Left kidney (tissue), 8 donors: ENCODE measurements at places on chromosomes 6 and 20. TPM values are rescaled to one million over a fixed set of nuclear protein-coding genes. Genes with fewer than 3 reads are reported as not detected.
A peak's percentile ranks its signal among the peaks of the same experiment; 100 is the strongest.

DNA sequence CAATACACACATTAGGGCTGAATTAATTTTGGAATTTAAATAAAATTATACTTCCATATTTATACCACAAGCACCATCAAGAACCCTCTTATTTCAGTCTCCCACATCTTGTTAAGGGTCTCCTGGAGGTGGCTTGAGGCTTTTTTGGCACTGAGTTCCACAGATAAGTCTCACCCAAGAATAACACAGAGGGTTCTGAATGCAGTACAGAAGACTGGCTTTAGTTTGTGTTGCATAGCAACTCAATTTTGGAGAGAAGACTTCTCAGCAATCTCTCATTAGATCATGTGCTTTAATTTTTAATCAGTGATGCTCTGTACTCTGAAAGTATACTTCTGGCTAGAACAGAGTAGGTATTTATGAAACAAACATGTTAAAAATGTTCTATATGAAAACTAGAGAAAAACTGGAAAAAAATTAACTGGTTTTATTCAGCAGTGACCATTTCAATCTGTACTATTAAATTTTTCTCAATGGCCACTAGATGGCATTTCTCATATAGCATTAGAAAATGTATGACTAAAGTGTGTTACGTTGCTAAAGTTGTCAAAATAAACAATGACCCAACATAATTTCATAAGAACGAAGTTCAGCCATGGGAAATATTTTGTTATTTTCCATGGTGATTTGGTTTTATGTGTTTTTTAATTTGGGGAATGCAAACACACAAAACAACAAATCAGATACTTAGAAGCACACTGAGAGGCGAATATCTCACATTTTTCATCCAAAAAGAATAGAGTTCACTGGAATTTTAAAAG, 32.7 kb upstream of the MAP7 start:
- DNase-seq: peak; percentile 29

COL11A2 gene
- 5.9 TPM for polyA plus RNA-seq

PDYN gene
- 0.52 TPM for polyA plus RNA-seq

DUSP15 gene
- 16.0 TPM for polyA plus RNA-seq

NINL gene
- polyA plus RNA-seq: 69.2 TPM

DNA sequence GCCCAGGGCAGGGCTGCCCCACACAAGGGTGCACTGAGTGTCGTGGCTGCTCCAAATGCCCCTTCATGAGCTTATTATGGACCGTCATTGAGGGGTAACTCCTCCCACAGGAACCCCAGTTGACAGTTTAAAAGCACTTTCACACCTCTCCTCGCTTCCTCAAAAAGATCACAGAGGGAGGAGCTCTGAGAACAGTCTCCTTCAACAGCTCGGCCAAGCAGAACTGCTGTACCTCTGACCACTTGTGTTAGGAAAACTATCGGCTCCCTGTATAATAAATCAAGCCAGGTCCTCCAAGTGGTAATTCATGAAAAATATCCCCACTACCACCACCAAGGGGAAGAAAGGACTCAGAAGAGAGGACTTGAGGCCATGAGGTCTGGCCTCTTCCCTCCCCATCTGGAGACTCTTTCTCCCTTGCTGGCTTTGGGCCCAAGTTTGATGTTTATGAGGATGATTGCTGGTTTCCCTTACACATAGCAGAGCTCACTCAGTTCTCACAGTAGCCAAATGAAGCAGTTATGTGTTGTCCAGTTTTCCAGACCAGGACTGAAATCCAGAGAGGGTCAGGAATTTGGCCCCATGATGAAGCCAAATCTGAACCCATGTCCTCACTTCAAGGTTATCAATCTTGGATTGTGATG, 8.7 kb downstream of the SNX21 start:
- no peak for DNase-seq

- no peak for DNase-seq
Observed at GRCh38 chr6:166507809-166508564, 78.5 kb downstream of the RAMACL start.

GRCh38 chr6:157520596-157521361, 139.8 kb downstream of the ZDHHC14 start:
- no peak for DNase-seq

GRCh38 chr6:1636272-1636825, 26.6 kb downstream of the FOXC1 start:
- DNase-seq: no peak

OOEP gene
- polyA plus RNA-seq: not detected

DNA sequence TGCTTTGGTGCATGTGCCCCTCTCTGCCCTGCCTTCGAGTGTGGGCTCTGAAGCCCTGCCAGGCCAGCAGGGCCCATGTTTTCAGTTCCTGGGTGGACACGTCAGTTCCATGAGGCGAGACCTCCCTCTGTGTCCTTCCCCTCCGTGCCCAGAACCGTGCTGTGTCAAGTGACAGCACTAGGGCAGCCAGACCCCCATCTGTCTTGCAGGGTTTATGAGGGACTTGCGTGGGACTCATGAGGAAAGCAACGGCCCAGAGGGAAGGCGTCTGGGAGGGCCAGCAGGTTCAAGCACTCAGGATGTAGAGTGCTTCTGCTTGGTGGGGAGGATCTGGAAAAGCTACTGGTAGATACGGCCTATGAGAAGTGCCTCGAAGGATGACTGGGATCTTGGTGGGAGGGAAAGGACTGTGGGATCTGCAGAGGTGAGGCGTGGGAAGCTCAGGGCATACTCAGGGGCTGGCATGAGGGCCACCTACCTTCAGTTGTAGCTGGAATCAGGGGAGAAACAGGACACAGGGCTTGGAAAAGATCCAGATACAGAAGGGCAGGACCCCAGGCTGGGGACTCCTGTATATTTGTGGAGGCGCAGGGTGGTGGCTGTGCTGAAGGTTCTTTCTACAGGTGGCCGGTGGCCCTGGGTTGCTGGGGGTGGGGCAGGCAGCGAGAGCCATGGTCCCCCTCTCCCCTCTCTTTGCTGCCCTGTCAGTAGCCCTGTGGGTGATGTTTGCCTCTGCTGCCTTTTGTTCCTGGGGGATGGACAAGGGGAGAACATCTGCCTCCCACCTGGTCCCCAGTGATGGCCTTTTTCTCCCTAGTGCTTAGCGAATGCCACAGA, 5.5 kb downstream of the NPEPL1 start:
- DNase-seq: no peak

DNA sequence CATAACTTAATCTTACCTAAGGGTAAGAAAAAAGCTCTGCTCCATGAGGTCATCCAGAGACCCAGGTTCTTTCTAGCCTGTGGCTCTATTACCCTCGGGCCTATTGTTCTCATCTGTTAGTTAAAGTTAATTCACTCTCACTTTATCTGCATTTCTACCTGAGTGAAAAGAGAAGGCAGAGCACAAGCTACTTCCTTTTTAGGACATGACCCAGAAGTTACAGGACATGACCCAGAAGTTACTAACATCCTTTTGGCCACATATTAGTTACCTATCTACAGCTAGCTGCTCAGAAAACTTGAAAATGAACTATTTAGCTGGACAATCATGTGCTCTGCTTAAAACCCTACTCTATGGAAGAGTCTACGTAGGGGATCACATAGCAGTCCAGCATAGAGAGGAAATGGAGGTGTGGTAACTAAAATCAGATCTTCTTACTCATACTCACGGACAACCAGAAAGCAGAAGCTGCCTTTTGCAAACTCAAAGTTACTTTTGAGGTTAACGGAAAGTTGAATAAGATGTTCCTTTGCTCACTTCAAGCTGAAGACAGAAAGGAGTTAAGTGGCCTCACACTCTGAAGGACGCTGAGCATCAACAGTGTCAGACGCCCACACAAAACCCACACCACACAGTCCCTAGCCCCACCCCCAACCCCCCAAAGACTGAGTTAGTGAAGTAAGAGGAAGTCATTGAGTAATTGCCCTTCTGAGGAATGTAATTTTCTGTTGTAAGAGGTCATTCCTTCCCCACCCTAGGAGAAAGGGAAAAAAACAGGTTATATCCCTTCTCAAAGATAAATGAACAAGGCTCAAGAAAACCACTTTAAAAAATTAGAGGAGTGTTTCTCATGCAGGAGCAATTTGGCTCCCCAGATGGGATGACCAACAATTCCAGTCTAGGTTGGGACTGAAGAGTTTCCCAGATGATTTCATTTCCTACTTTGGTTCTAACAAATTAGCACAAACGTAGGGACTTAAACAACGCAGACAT, 45.9 kb upstream of the TAB2 start:
- no peak for DNase-seq

GRCh38 chr20:61634376-61635145, 382.5 kb downstream of the CDH4 start:
- no peak for DNase-seq

SCGN gene
- polyA plus RNA-seq: 0.12 TPM

C6orf15 gene
- not detected for polyA plus RNA-seq

- DNase-seq: no peak
Observed at GRCh38 chr20:46406986-46407670, 713 bp upstream of the ELMO2 start.

SLC22A7 gene
- polyA plus RNA-seq: 1.2 TPM

DNA sequence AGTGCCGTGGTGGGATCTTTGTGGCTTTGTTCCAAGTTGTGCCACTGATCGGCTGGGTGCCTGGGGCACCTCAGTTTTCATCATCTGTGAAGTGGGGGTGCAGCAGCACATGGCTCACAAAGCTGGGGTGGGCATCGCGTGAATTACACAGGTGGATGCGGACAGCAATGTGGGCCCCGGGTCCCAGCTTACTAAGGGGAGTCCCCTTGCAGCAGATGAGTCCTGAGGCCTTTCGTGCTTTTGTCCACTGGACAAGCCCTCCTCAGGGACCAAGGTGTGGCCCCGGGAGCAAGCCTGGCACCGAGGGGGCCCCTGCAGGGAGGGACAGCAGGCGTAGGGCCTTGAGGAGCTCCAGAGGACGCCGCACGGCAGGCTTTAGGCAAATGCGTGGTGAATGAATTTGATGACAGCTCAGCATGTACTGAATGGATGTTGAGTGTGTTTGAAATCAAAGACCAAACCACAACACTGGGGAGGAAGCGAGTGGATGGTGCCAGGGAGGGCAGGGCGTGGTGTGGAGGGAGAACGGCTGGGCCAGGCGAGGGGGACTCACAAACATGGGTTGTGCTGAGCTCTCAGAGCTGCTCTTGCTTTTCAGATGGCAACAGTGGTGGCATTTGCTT, 53.2 kb downstream of the IRF4 start:
- DNase-seq: no peak

GRCh38 chr20:20970841-20971240, 135.3 kb downstream of the LINC00237 start:
- DNase-seq: no peak

ZSCAN12 gene
- 17.0 TPM for polyA plus RNA-seq

- DNase-seq: no peak
Observed at GRCh38 chr6:50289366-50289765, 239.6 kb upstream of the DEFB112 start.

- DNase-seq: no peak
Observed at GRCh38 chr6:10495029-10495428, 26.1 kb upstream of the GCNT2 start.

DNA sequence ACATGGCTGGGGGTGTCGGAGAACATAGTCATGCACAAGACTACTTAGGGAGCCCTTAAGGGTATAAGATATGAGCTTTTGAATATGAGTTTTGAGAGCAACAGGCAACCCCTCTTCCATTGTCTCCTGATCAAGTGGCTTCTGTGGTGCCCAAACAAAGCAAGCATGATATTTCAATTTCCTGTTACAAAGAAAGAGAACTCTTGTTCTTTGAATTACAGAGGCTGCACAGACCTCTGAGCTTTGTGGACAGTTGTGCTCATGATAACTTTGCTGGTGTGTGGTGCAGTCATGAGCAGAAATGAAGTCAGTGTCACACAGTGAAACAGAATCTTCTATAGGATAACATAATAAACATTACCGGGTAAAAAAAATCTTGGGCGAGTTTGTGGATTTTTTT, 66.8 kb upstream of the THEMIS start:
- no peak for DNase-seq

DNA sequence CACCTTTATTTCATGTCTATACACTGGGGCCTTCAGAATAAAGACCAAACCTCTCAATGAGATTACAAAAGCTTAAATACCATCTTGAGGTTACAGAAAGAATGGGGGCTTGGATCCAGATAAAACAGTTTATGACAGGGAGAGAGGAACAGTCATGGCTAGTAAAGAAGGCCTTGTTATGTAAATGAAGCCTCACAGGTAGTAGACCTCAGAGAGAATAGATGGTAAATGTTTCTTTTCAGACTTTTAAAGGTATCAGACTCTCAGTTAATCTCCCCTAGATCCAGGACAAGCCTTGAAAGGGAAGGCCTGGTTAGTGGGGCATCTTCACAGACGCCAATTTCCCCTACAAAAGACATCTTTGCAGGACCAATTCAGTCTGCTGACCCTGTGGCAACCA, 1325.6 kb downstream of the HACE1 start:
- no peak for DNase-seq

DNA sequence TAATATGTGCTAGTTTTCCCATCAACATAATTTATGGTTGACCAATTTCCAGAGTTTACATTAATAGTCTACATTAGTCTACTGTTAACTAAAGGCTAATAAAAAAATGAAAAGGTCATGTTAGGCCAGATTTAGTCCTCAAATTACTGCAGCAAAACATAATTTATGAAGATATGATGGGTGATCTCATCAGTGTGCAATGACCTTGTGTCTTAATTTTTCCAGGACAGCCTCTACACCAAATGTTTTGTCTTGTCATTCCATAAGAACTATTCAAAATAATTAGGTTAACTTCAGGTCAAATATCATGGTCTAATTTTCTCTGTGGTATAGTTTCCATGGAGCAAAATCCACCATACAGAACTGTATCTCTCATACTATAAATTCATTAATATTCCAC, 234.2 kb downstream of the COL12A1 start:
- DNase-seq: no peak

FKBP1C gene
- polyA plus RNA-seq: 2.1 TPM

DNA sequence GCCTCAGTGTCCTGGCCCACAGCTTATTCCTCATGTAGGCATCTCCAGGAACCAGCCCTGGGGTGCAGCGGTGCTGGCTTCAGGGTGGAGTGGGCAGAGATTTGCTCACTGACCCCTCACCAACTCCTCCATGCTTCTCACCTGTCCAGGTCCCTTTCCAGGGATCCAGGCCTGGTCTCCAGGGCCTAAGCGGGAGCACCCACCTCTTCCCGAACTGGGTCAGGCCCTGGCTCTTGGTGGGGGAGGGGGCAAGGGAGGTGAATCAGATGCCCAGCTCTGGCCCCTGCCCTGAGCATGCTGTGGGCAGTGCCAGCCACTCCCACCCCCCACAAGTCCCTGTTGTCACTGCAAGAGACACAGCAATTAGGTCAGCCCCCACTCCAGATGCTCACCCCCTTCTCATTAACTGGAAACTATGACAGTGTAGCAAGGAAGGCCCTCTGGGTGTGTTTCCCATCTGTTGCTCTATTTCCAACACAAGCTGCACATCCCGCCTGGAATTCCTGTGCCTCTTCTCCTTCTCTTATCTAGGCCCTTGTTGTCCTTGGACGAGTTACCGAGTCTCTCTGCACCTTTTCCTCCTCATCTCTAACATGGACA, 37.0 kb downstream of the MDFI start:
- no peak for DNase-seq

C20orf204 gene
- 0.95 TPM for polyA plus RNA-seq

GRCh38 chr6:150025201-150025917, at the start of gene RAET1L:
RAET1L (minus strand) TSS chr6:150025532; CDS start chr6:150025471, 61 bp downstream.
- no peak for DNase-seq

- DNase-seq: no peak
Observed at GRCh38 chr6:89997456-89998445, 103.5 kb downstream of the GJA10 start.

GRCh38 chr6:42984924-42985475, 630 bp downstream of the PPP2R5D start:
- DNase-seq: no peak
